ENCODE measurements at places on chromosomes 6 and 20. TPM values are rescaled to one million over a fixed set of nuclear protein-coding genes. Genes with fewer than 3 reads are reported as not detected.

The CALHM6 gene
- total RNA-seq = 212 TPM

The ZNF512B gene
- total RNA-seq = 12.8 TPM

The ADAM33 gene
- total RNA-seq = 9.1 TPM

The NFATC2 gene
- 40.1 TPM for total RNA-seq

The C2 gene
- total RNA-seq = 83.2 TPM

The CLPSL2 gene
- total RNA-seq = not detected

The MSH5 gene
- 35.2 TPM for total RNA-seq

The RSPO3 gene
- total RNA-seq = 1.5 TPM

The NUDT3 gene
- 44.5 TPM for total RNA-seq

The KIAA0408 gene
- total RNA-seq = 2.7 TPM

GRCh38 chr20:4449957-4450715, 271.6 kb upstream of the PRND start:
- H3K36me3 ChIP-seq = no peaks in the 10 kb centered on the region
- H3K4me1 ChIP-seq = no peaks in the 10 kb centered on the region
- no peak for DNase-seq
- H3K27ac ChIP-seq = no peak overlapping the region
- H3K4me3 ChIP-seq = no peak overlapping the region

- no peaks in the 10 kb centered on the region for H3K4me1 ChIP-seq
- H3K4me3 ChIP-seq = no peak overlapping the region
- H3K27ac ChIP-seq = no peak overlapping the region
These were observed 43.6 kb downstream of the RGS17 start for GRCh38 chr6:153087436-153087835.

- no peak overlapping the region for H3K4me3 ChIP-seq
- no peak overlapping the region for H3K27ac ChIP-seq
- no peaks in the 10 kb centered on the region for H3K4me1 ChIP-seq
- H3K27me3 ChIP-seq = no peaks in the 10 kb centered on the region
- no peak for DNase-seq
These were observed 17.1 kb downstream of the THBS2 start for GRCh38 chr6:169236545-169236944.

DNA sequence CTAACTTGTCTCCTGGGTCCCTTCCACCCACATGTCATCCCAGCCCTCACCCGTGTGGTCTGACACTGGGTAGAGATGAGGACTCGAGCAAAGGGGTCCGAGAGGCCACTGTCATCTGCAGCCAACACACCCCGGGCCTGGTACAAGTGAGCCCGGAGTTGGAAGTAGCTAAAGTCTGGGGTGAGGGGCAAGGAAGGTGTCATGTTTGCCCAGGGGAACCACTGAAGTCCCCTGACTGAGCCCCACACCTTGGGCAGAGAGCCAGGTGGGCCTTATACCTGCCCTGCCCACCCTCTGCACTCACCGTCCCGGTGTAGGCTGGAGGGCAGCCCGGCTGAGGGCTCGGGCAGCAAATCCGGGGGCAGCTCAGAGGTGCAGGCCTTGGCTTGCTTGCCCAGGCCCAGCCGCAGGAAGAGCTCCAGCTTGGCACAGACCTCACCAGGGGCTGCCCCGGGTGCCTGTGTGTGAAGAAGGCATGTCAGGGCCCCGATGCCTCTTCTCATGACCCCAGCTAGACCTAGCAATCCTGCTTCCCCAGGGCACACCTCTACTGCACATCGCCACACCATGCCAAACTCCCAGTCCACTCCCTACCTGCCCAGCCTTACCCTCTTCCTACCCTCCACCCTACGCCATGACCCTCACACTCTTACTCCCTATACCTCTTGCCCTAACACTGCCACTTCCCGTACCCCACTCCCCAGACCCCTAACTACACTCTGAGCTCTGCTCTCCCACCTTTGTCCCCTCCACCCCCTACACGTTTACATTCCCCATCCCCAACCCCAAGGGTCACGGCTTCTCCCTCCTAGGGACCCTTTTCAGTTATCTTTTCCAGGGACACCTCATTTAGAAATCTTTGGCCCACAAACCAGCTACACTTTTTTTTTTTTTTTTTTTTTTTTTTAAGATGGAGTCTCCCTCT, 31.7 kb upstream of the SPAG4 start:
- peak; percentile 67 for DNase-seq
- H3K36me3 ChIP-seq = no peaks in the 10 kb centered on the region
- H3K4me3 ChIP-seq = no peak overlapping the region
- H3K27ac ChIP-seq = no peak overlapping the region
- H3K4me1 ChIP-seq = no peaks in the 10 kb centered on the region
- no peaks in the 10 kb centered on the region for H3K27me3 ChIP-seq

DNA sequence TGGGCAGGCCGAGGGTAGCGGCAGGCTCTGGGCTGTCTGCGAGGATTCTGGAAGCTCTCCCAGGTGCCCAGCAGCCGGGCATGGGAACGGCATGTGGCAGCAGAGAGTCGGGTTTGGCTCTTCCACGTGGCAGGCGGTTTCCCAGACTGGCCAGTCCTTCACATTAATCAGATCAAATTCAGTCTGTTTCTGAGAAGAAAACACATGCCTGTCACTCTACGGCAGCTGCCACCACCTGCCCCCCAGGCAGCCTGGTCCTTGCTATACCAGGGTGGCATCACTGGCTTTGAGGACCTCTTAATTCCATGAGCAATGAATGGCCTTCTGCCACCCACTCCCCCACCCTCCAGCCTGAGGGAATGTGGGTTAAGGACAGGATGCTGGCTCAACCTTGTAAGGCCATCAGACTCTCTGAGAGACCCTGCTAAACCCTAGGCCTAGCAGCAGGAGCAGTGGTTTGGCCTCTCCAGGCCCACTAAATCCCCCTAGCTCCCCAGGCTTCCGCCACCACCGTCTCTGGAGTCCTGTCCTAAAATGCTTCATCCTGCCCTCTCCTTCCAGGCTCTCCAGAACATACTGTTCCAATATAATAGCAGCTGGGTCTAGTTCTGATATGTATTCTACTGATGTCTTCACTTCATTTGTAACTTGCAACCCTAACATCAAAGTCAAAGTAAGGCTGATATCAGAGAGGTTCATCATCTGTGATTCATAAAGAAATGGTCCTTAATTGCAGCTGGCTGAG, 47.8 kb downstream of the PLCG1 start:
- no peak for DNase-seq
- no peak overlapping the region for H3K4me3 ChIP-seq
- no peaks in the 10 kb centered on the region for H3K27me3 ChIP-seq
- peaks cover 21% of the 10 kb centered on the region for H3K36me3 ChIP-seq

DNA sequence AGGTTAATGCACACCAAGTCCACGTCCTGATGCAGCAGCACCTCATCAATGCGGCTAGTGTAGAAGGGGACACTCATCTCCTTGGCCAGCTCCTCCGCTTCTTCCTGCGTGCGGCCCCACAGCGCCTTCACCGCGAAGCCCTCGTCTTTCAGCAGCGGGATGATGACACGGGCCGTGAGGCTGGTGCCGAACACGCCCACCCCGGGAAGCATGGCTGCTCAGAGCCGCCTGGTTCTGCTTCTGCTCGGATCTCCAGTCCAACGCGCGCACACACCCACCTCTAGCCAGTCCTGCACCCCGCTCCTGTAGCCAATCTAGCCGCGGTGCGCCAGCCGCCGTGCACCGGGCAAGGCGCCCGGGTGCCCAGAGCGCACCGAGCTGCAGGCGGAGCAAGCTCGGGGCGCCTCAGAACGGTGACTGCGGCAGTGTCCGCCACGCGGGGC, 700 bp downstream of the GFOD1 start:
- H3K4me3 ChIP-seq = peak overlapping the region; percentile 94
- peaks cover 65% of the 10 kb centered on the region for H3K4me1 ChIP-seq
- H3K27me3 ChIP-seq = no peaks in the 10 kb centered on the region
- peak overlapping the region; percentile 94 for H3K27ac ChIP-seq

DNA sequence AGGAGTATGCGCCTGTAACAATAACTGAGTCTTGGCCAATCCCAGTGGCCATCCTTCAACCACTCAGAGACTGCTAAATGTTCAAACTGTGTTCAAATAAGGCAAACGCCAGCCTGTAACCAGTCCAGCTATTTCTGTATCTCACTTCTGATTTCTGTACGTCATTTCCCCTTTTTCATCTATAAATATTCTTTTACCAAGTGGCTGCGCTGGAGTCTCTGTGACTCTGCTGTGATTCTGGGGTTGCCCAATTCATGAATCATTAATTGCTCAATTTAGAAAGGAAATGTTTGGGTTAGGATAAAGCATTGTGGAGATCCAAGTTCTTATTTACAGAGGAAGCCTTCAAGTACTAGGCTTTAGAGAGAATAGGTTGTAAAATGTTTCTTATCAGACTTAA, 89.8 kb upstream of the UST start:
- no peak overlapping the region for H3K27ac ChIP-seq
- no peaks in the 10 kb centered on the region for H3K27me3 ChIP-seq
- H3K4me3 ChIP-seq = no peak overlapping the region
- no peak for DNase-seq

DNA sequence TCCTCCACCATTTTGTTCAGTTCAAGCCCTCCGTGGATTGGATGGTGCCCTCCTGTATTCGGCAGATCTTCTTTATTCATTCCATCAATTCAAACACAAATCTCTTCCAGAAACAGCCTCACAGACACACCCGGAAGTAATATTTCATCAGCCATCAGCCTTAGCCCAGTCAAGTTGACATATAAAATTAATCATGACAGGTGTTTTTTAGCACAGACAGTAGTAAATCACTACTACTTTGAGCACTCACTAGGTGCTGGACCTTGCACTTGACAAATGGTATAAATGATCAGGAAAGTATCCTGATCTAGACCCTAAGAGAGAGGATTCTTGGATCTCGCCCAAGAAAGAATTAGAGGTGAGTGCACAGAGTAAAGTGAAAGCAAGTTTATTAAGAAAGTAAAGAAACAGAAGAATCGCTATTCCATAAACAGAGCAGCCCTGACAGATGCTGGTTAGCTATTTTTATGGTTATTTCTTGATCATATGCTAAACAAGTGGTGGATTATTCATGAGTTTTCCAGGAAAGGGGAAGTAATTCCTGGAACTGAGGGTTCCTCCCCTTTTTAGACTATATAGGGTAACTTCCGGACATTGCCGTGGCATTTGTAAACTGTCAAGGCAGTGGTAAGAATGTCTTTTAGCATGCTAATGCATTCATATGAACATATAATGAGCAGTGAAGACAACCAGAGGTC, 194.6 kb upstream of the LAMP5 start:
- H3K27me3 ChIP-seq = no peaks in the 10 kb centered on the region
- no peaks in the 10 kb centered on the region for H3K36me3 ChIP-seq
- no peaks in the 10 kb centered on the region for H3K4me1 ChIP-seq
- H3K27ac ChIP-seq = no peak overlapping the region
- DNase-seq = no peak

- H3K27me3 ChIP-seq = no peaks in the 10 kb centered on the region
- peaks cover 8% of the 10 kb centered on the region for H3K4me1 ChIP-seq
- no peak for DNase-seq
- H3K27ac ChIP-seq = peak overlapping the region; percentile 13
These were observed 56.4 kb downstream of the LYRM4 start for GRCh38 chr6:5204376-5204775.

- no peaks in the 10 kb centered on the region for H3K27me3 ChIP-seq
- H3K4me3 ChIP-seq = no peak overlapping the region
- H3K36me3 ChIP-seq = no peaks in the 10 kb centered on the region
- H3K27ac ChIP-seq = no peak overlapping the region
These were observed 70.8 kb upstream of the CD93 start for GRCh38 chr20:23156842-23157423.

DNA sequence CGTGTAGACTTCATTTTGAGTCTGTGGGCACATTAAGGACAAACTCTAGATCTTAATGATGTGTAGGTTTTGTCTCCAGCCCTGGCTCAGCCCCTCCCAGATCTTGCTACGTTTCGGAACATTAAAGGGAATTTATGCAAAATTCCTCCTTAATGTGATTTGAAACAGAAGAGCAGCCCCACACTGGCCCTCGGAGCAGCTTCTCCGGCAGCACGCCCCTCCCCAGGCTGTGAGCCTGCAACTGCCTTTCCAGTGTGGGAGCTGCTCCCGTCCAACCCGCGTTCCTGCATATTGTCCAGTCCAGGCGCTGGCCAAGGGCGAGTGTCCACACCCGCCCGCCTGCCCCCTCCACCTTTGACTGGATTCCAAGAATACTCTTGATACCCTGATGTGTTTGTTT, 257.2 kb downstream of the TAF4 start:
- peak; percentile 56 for DNase-seq
- H3K4me3 ChIP-seq = no peak overlapping the region
- no peaks in the 10 kb centered on the region for H3K27me3 ChIP-seq
- no peaks in the 10 kb centered on the region for H3K36me3 ChIP-seq
- H3K27ac ChIP-seq = no peak overlapping the region
- H3K4me1 ChIP-seq = no peaks in the 10 kb centered on the region

GRCh38 chr20:2806351-2806701, 5.9 kb upstream of the CPXM1 start:
- H3K4me3 ChIP-seq = no peak overlapping the region
- peaks cover 3% of the 10 kb centered on the region for H3K4me1 ChIP-seq
- no peaks in the 10 kb centered on the region for H3K36me3 ChIP-seq
- H3K27ac ChIP-seq = no peak overlapping the region
- DNase-seq = no peak

DNA sequence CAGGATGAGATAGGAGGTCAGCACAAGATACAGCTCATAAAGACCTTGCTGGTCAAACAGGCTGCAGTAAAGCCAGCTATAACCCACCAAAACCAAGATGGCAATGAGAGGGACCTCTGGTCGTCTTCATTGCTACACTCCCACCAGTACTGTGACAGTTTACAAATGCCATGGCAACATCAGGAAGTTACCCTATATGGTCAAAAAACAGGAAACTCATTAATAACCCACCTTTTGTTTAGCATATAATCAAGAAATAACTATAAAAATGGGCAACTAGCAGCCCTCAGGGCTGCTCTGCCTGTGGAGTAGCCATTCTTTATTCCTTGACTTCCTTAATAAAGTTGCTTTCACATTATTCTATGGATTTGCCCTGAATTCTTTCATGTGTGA, 30.9 kb downstream of the SLC22A2 start:
- no peaks in the 10 kb centered on the region for H3K4me1 ChIP-seq
- no peaks in the 10 kb centered on the region for H3K36me3 ChIP-seq
- H3K27me3 ChIP-seq = no peaks in the 10 kb centered on the region

DNA sequence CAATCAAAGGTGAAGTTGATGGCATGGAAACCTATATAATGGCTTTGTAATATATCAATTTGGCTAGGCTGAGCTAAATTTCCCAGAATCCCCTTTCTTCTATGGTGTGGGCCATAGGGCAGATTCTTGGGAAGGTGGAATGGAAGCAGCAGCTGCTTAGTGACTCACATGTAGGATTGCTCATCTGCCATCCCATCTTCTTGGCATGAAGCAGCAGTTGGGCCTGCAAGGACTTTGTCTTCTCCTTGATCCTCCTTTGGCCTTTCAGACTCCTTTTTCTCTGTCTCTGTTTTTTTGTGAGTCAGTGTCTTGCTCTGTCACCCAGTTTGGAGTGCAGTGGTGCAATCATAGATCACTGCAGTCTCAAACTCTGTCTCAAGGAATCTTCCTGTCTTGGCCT, 52.6 kb upstream of the CEP162 start:
- H3K27ac ChIP-seq = no peak overlapping the region
- H3K36me3 ChIP-seq = no peaks in the 10 kb centered on the region
- no peak for DNase-seq
- H3K4me1 ChIP-seq = no peaks in the 10 kb centered on the region
- H3K27me3 ChIP-seq = no peaks in the 10 kb centered on the region

- no peaks in the 10 kb centered on the region for H3K27me3 ChIP-seq
- no peak overlapping the region for H3K4me3 ChIP-seq
- H3K36me3 ChIP-seq = no peaks in the 10 kb centered on the region
- no peaks in the 10 kb centered on the region for H3K4me1 ChIP-seq
These were observed 324.2 kb downstream of the TPBG start for GRCh38 chr6:82687855-82688254.

GRCh38 chr6:115514656-115515055, 546.0 kb downstream of the FRK start:
- H3K27ac ChIP-seq = no peak overlapping the region
- no peak overlapping the region for H3K4me3 ChIP-seq
- H3K36me3 ChIP-seq = no peaks in the 10 kb centered on the region
- H3K4me1 ChIP-seq = no peaks in the 10 kb centered on the region
- DNase-seq = no peak
